ENCODE measurements at places on chromosomes 5 and 9.

GRCh38 chr9:116497095-116497890, 189.8 kb upstream of the TRIM32 start:
- no peak for DNase-seq

GRCh38 chr5:10505517-10506095, 58.3 kb upstream of the ANKRD33B start:
- no peak for DNase-seq

GRCh38 chr5:6383376-6383775, 5.0 kb upstream of the MED10 start:
- no peak for DNase-seq

GRCh38 chr5:154309805-154310204, 119.3 kb downstream of the GALNT10 start:
- no peak for DNase-seq

DNA sequence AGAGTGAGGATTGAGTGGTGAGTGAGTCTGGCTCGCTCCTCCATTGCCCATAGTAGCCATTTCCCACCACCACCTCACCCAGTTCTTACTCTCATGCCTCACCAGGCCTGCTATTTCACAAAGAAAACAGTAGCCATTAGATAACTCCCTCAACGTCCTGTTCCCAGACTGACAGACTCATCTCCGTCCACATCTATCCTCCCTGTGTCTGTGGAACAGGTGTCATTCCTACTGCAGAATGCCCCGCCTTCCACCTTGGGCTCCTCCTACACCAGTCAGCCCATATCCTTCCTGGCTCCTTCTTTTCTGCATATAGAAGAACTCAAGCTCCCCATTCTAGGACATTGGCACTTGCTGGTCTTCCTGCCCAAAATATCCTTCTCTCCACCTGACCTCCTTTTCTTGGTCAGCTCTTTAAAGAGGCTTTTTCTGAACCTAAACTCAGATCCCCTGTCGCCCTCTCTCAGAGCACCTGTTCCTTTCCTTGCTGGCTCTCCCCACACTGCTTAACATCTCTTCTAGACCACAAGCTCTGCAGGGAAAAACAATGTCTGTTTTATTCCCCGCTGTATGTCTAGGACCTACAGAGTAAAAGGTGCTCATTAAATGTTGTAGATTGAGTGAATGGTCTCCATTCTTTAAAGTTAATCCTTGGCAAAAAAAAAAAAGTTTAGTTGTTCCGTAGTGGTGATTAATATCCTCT, 3.2 kb downstream of the TNFAIP8 start:
- no peak for DNase-seq

- DNase-seq, result no peak
Observed at GRCh38 chr5:893137-893506, 438 bp downstream of the TRIP13 start.

GRCh38 chr5:173294673-173295320, 33.4 kb downstream of the STC2 start:
- no peak for DNase-seq

GRCh38 chr5:160450164-160450932, 28.7 kb downstream of the PTTG1 start:
- no peak for DNase-seq

- DNase-seq, result no peak
Observed at GRCh38 chr9:121249563-121249962, 18.4 kb upstream of the GSN start.

All from RWPE2 (cell line).